ENCODE measurements at places on chromosomes 3 and 15.

DNA sequence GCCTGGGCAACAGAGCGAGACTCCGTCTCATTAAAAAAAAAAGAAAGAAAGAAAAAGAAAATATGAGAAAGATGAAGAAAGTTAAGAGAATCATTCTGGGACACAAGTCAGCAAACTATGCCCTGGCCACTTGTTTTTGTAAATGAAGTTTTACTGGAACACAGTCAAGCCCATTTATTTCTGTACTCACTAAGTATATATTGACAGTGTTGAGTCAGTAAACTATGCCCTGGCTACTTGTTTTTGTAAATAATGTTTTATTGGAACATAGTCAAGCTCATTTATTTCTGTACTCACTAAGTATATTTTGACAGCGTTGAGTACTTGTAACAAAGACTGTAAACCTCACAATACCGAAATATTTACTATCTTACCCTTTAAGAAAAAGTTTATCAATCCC lies 42.2 kb upstream of the SIN3A start:
- DNase-seq: no peak

- peak; percentile 60 for DNase-seq
Observed at GRCh38 chr3:13493867-13494441, 13.8 kb downstream of the HDAC11 start.

GRCh38 chr3:110384601-110385000 lies 687.0 kb upstream of the NECTIN3 start:
- DNase-seq: no peak

GRCh38 chr3:32734756-32735155 lies 49.8 kb downstream of the CNOT10 start:
- no peak for DNase-seq

Data from posterior cingulate gyrus (tissue), 11 donors.